CD14-positive monocyte (primary cell): ENCODE measurements at places on chromosomes 5 and 9. TPM values are rescaled to one million over a fixed set of nuclear protein-coding genes. Genes with fewer than 3 reads are reported as not detected.

DNA sequence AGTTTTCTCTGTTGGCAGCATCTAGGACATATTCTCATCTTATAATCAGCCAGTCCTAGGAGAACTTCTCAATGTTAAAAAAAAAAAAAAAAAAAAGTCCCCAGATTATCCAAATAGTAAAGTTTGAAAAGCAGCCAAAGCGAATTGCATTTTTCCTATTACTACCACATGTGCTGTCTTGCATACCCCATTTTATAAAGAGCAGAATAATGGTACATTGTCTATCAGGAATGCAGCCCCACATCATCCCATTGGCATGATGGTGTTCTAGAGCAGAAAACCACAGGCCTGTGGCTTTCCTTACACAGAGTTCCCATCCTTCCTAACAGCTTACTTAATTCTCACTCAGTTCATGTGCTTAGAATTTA lies 381.6 kb downstream of the TMEM38B start:
- H3K27me3 ChIP-seq, result no peaks in the 10 kb centered on the region
- no peak overlapping the region for H3K4me3 ChIP-seq
- no peak for DNase-seq

DNA sequence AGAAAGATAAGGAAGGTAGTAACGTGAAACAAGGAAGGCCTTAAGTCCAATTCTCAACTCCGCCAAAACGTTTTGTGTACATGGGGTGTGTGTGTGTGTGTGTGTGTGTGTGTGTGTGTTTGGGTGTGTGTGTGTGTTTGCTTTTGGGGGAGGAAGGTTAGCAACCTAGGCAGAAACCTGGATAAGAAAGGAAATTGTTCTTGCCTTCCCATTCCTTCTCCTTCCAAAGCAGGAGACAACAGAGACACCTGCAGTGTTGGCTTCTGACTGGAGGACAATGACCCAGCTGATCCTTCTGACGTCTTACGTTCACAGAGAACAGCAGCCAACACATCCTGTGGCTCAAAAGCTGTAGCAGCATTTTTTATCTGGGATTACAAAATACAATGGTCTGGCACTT lies 4.1 kb upstream of the CCNG1 start:
- H3K4me1 ChIP-seq, result peaks cover 9% of the 10 kb centered on the region
- no peak for DNase-seq
- H3K4me3 ChIP-seq, result no peak overlapping the region

DNA sequence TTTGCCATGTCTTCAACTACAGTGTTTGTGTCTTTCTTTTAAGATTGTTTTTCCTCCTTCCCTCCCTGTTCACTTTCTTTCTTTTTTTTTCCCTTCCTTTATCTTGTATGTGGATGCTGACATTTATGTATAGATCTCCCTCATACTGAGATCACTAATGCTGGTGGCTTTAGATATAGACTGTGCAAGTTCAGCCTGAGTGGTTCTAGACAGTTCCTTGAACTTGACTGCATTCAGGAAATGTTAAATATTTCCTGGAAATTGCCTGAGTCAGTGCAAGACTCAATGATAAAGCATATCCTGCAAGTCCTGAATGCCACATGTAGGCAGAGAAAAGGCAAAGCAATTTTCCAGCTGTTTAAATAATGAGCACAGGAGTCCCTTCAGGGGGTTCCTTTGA lies 182.5 kb upstream of the NR3C1 start:
- H3K27me3 ChIP-seq, result no peaks in the 10 kb centered on the region
- no peak for DNase-seq
- no peak overlapping the region for H3K27ac ChIP-seq
- H3K4me1 ChIP-seq, result peaks cover 11% of the 10 kb centered on the region
- no peak overlapping the region for H3K4me3 ChIP-seq

GRCh38 chr9:116939614-116940013 lies 252.5 kb downstream of the TRIM32 start:
- H3K4me3 ChIP-seq, result no peak overlapping the region
- no peak overlapping the region for H3K27ac ChIP-seq
- no peaks in the 10 kb centered on the region for H3K36me3 ChIP-seq
- no peaks in the 10 kb centered on the region for H3K27me3 ChIP-seq
- DNase-seq, result no peak

The PLPPR1 gene
- not detected for polyA plus RNA-seq

DNA sequence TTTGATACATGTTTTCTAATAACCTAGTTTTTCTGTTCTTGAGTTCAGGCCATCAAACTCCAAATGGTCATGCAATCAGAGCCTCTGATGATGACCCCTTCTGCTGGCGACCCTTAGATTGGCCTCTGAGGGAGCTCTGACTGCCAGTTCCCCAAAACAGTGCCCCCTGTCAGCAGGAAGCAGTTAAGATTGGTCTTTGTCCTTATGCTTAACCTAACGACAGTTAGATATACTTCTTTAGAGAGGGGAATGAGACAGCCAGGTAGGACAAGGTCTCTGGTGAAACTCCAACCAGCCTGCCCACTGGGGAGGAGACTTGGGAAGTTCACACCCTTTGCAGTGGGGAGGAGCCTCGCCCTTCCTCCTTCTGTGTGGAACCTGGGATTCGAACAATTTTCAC lies 390.4 kb upstream of the KIF2A start:
- H3K27ac ChIP-seq, result no peak overlapping the region
- no peaks in the 10 kb centered on the region for H3K36me3 ChIP-seq
- no peaks in the 10 kb centered on the region for H3K4me1 ChIP-seq

DNA sequence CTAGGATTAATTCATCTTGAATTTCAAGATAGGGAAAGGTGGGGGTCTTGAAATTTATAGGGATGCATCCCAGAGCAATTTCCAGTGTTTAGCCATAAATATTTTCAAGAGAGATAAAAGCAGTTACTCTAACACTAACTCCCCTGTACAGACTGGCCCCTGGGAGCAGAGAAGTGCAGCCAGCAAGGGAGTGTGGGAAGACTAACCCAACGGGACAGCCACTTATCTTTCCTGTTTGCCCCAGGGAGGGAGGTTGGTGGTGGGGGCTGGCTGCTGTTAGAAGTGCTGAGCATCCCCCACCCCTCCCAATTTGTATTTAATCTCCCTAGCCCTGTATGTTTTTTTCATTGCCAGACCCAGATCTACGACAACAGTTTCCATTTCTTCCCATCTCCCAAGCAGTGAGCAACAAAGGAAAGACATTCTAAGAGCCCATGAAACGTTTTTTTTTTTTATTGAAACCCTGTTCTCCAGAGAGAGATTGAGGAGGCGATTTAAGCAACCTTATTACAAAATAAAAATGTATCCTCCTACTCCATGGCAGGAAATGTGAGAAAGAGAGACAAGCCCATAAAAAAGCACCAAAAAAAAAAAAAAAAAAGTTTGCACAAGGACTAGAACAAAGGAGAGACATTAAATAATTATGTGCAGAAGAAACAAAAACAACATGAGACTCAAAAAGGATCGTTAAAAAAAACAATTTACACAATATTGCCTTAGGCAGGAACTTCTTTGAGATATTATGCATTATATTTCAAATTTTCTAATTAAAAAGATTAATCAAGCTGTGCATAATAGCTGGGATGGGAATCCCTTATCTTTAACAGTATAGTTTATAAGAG lies 343.4 kb downstream of the ARHGEF28 start:
- no peak overlapping the region for H3K4me3 ChIP-seq
- no peaks in the 10 kb centered on the region for H3K36me3 ChIP-seq
- no peaks in the 10 kb centered on the region for H3K27me3 ChIP-seq
- no peaks in the 10 kb centered on the region for H3K4me1 ChIP-seq
- DNase-seq, result no peak

The NPR3 gene
- polyA plus RNA-seq, result not detected

DNA sequence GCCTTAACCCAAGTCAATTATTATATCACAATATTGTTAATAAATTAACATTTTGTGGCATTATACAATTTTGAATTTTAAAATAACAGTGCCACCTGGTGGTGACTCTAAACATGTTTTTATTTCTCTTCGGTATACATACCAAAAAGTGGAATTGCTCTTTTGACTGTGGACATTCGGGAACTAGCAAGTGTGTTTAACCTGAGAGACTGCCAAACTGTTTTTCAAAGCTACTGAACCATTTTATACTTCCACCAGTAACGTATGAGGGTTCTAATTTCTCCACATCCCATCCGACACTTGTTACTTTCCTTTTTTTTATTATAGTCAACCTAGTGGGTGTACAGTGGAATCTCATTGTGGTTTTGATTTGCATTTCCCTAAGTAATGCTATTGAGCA lies 18.3 kb upstream of the HSDL2 start:
- no peaks in the 10 kb centered on the region for H3K4me1 ChIP-seq
- H3K36me3 ChIP-seq, result no peaks in the 10 kb centered on the region
- H3K27me3 ChIP-seq, result no peaks in the 10 kb centered on the region
- DNase-seq, result peak; percentile 64

DNA sequence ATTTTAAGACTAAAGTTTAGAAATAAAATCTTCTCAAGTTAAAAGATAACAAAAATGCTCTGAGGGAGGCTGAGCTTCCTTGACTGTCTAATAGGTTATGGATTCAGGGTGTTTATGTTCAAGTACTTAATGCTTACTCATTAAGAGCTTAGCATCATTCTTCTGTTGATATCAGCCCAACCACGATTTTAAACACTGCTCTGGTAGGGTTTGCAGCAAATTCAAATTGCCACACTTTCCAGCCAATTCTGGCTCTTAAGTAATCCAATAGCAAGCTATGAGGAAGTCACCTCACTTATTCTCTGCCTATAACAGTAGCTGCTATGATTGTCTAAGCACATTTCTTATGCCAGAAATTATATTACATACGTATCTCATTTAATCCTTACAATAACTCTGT lies 191.0 kb upstream of the KIF2A start:
- DNase-seq, result no peak
- H3K27me3 ChIP-seq, result no peaks in the 10 kb centered on the region
- no peak overlapping the region for H3K27ac ChIP-seq
- H3K4me1 ChIP-seq, result no peaks in the 10 kb centered on the region
- no peaks in the 10 kb centered on the region for H3K36me3 ChIP-seq
- H3K4me3 ChIP-seq, result no peak overlapping the region

GRCh38 chr9:112162621-112163413 lies 12.3 kb downstream of the SUSD1 start:
- no peak overlapping the region for H3K4me3 ChIP-seq
- no peaks in the 10 kb centered on the region for H3K36me3 ChIP-seq
- DNase-seq, result no peak

DNA sequence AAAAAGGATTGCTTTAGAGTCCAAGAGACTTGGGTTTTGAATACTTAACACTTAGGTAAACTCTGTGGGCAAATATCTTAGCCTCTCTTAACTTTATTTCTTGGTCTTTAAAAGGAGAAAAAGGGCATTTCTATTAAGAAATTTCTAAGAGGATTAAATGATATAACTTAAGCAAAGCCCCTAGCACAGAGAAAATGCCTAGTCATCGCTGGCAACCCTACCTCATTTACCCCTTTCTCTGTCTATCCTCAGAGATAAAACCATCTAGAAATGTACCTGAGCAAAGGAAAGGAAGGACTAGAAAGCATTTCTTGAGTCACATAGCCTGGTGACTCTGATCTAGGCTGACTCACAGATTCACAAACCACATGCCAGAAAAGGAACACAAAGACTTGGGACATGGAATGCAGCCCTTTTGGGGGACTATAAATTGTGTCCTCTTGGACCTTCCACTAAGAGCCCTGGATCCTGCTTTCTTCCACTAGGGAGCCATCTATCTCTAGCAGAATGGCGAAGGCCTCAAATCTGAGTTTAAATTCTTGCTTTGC lies 120.6 kb downstream of the FOXD1 start:
- no peak for DNase-seq
- no peak overlapping the region for H3K27ac ChIP-seq
- no peaks in the 10 kb centered on the region for H3K36me3 ChIP-seq

DNA sequence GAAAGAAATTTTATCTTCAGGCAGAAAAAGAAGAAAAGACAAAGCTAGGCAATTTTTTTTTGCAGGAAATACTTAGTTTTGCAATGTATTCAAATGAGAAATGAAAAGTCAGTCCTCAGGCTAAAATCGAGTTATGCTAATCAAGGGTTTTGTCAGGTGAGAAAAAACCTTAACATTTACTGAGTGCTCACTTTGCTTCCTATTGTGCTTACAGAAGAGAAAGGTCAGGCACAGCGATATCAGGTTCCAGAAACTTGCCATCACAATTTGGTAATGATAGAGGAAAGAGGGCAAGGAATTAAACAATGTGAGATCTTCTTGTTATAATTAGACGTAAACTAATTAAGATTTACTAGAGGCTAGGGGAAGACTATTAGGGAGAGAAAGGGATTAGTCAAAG lies 431.7 kb upstream of the CTNND2 start:
- DNase-seq, result no peak
- H3K4me3 ChIP-seq, result no peak overlapping the region
- H3K27me3 ChIP-seq, result no peaks in the 10 kb centered on the region
- no peak overlapping the region for H3K27ac ChIP-seq
- H3K4me1 ChIP-seq, result no peaks in the 10 kb centered on the region
- H3K36me3 ChIP-seq, result no peaks in the 10 kb centered on the region

DNA sequence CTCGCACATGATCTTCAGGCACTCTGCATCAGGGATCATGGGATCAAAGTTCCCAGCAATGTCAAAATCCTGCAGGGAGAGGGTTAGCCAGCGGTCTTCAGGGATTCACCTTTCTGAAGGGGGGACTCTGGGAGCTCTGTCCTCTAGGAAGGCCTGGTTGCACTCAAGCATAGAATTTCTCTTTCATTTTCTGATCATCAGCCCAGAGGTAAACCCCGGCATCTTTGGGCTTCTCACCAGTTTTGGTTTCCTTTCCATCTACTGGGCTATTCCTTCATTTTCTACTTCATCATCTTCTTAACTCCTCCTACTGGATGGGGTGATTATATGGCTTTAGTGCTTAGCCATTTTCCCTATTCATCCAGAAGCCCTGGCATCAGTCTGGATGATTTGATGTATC lies 4.6 kb upstream of the DND1 start:
- DNase-seq, result no peak
- no peak overlapping the region for H3K27ac ChIP-seq
- peaks cover 92% of the 10 kb centered on the region for H3K36me3 ChIP-seq
- H3K4me3 ChIP-seq, result no peak overlapping the region
- H3K27me3 ChIP-seq, result no peaks in the 10 kb centered on the region

GRCh38 chr5:143194206-143194605 lies 209.3 kb downstream of the NR3C1 start:
- no peak overlapping the region for H3K4me3 ChIP-seq
- H3K27ac ChIP-seq, result no peak overlapping the region
- DNase-seq, result peak; percentile 60
- no peaks in the 10 kb centered on the region for H3K27me3 ChIP-seq
- peaks cover 13% of the 10 kb centered on the region for H3K4me1 ChIP-seq

DNA sequence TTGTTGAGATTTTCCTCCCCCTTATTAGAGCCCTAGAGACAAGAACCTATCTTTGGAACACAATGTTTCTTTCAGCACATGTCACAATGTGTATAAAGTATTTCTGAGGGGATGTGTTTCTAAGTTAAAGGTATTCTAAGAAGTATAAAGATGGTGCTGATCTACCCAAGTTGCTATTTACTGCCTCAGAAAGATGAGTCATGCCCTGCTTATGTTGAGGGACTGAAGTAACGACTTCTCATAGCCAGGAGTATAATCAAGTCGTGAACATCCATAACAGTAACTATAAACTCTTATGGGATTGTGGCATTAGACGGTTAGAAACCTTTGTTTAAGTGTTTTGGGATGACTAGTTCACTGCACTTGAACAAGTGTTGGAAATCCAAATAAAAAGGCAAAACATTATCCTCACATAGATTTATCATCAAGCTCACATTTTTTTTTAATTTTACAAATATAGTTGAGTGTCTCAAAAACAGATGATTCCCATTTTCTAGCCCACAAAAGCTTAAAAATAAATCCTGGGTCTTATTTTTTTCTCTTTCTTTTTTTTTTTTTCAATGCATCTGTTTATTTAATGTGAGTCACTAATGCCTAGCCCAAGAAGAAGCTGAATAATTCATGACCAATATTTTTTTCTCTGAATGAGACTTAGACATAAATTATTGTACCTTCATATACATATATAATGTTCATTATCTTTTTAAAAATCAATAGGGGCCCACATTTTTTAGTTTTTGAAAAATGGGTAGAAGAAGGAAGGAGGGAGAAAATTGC lies 12.2 kb upstream of the TMEM252 start:
- peak; percentile 20 for DNase-seq
- no peaks in the 10 kb centered on the region for H3K36me3 ChIP-seq
- H3K4me1 ChIP-seq, result peaks cover 80% of the 10 kb centered on the region
- no peak overlapping the region for H3K4me3 ChIP-seq
- H3K27ac ChIP-seq, result no peak overlapping the region
